Inflammatory macrophage (primary cell): ENCODE measurements at places on chromosomes 6 and 20.

DNA sequence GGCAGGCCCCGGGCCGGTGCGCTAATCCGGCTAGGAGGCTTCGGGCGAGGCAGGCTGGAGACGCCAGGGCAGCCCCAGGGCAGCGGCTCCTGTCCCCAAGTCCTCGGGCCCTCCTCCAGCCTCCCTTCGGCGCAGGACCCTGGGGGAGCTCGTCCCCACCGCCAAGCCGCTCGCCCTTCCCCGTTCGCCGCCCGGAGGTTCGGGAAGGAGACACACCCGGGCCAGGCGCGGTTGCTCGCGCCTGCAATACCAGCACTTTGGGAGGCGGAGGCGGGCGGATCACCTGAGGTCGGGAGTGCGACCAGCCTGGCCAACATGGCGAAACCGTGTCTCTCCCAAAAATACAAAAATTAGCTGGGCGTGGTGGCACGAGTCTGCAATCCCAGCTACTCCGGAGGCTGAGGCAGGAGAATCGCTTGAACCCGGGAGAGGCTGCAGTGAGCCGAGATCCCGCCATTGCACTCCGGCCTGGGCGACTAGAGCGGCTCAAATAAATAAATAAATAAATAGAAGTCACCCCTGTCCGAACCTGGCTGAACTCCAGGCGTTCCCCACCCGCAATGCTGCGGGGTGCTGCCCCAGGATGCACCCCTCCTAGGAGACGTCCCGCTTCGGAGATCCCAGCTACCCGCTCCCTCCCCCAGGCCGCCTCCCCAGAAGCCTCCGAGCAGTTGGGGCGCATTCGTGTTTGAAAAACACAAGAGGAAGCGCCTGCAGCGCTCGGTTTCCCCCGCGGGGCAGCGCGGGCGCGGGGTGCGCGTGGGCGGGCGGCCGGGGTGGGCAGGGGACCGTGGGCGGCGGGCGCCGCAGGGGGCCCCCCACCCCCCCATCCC is 27.5 kb downstream of the SERPINB9 start:
- peak; percentile 53 for DNase-seq

GRCh38 chr6:14758421-14759081 is 487.3 kb upstream of the JARID2 start:
- peak; percentile 80 for DNase-seq

DNA sequence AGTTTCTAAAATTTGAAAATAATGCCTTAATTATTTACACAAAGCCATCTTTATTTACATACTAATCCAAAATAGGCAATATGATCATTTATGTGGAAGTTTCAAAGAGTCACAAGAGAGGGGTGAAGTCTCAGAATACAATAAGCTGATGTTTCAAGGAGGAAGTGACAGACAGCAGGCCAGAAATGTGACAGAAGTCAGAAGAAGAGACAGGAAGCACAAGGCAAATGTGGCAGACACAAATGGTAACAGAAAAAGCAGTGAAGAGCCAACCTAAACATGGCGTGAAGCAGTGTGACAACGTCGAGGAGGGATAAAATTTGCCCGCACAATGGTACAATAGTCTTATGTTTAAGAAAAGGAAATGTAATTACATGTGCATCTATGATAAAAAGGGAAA is 59.8 kb downstream of the SHPRH start:
- peak; percentile 26 for DNase-seq

DNA sequence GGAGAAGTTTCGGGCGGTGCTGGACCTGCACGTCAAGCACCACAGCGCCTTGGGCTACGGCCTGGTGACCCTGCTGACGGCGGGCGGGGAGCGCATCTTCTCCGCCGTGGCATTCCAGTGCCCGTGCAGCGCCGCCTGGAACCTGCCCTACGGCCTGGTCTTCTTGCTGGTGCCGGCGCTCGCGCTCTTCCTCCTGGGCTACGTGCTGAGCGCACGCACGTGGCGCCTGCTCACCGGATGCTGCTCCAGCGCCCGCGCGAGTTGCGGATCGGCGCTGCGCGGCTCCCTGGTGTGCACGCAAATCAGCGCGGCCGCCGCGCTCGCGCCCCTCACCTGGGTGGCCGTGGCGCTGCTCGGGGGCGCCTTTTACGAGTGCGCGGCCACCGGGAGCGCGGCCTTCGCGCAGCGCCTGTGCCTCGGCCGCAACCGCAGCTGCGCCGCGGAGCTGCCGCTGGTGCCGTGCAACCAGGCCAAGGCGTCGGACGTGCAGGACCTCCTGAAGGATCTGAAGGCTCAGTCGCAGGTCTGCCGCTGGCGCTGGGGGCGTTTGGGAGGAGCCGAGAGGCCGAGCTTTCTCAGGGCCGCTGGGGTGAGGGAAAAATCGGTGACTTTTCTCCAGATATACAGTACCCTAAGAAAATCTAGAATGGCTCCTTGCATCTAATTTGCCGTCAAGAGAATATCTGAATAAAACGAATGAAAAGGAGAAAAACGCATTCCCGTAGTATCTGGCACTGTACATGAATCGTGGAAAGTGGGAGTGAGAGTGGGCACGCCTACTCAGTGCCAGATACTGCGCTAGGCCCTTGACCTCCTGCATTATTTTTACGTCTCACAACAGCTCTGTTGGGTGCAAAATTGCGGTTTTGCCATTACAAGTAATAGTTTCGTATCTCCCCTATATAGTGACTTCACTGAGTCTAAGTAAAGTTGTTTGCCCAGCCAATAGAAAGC is 1.0 kb downstream of the CALHM6 start:
- DNase-seq, result no peak

DNA sequence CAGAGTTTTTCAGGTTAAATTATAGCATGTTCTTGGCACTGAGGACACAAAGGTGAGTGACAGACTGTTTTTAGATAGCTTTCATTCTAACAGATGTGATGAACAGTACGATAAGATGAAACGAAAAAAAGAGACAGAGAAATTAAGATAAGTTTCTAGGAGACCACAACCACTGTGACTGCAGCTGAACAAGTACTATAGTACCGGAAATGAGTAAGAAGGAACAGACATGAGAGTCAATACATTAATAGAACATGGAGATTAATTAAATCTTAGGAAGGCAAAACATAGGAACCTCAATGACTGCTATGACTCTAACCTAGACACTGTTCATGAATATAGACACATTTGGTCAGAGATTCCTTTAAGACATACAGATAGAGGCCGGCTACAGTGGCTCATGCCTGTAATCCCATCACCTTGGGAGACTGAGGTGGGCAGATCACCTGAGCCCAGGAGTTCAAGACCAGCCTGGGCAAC is 40.2 kb downstream of the HBS1L start:
- no peak for DNase-seq

GRCh38 chr6:1271071-1271763 is 40.7 kb upstream of the FOXQ1 start:
- no peak for DNase-seq

GRCh38 chr6:141988954-141989705 is 143.6 kb upstream of the GJE1 start:
- DNase-seq, result peak; percentile 21

DNA sequence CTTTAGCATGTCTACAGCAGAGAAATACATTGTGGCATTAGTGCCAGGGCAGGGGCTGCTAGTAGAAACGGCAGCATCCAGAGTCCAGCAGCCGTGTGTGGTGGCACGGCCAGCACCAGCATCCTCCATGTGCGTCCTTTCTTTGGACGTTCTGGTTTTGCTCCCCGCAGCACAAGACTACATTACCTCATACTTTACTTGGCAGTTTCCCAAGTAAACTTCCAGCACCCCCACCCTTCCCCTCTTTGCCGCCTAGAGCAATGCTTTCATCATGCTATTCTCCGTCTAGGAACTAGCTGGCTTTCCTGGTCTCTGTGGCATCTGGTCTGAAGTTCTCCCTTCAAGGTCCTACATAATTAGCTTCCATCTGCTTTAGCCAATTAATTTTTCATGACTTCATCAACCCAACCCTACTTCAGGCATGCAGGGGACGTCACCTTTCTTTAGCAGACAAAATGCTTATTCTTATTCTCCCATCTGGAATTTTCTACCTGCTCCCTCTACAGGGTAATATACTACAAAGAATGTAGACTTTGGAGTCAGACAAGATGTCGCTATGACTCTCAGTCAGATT is 67.6 kb downstream of the BLOC1S5 start:
- peak; percentile 10 for DNase-seq

- DNase-seq, result no peak
Observed at GRCh38 chr6:8238773-8239683, 136.7 kb upstream of the EEF1E1 start.

GRCh38 chr6:45654673-45655072 is 276.9 kb upstream of the SUPT3H start:
- DNase-seq, result no peak

GRCh38 chr6:16819752-16820151 is 58.5 kb upstream of the ATXN1 start:
- no peak for DNase-seq

GRCh38 chr6:6494677-6495076 is 93.8 kb upstream of the LY86 start:
- peak; percentile 62 for DNase-seq

GRCh38 chr6:4378319-4378996 is 243.1 kb upstream of the ECI2 start:
- DNase-seq, result no peak

GRCh38 chr6:144289006-144289405 is 3.9 kb downstream of the UTRN start:
- no peak for DNase-seq

DNA sequence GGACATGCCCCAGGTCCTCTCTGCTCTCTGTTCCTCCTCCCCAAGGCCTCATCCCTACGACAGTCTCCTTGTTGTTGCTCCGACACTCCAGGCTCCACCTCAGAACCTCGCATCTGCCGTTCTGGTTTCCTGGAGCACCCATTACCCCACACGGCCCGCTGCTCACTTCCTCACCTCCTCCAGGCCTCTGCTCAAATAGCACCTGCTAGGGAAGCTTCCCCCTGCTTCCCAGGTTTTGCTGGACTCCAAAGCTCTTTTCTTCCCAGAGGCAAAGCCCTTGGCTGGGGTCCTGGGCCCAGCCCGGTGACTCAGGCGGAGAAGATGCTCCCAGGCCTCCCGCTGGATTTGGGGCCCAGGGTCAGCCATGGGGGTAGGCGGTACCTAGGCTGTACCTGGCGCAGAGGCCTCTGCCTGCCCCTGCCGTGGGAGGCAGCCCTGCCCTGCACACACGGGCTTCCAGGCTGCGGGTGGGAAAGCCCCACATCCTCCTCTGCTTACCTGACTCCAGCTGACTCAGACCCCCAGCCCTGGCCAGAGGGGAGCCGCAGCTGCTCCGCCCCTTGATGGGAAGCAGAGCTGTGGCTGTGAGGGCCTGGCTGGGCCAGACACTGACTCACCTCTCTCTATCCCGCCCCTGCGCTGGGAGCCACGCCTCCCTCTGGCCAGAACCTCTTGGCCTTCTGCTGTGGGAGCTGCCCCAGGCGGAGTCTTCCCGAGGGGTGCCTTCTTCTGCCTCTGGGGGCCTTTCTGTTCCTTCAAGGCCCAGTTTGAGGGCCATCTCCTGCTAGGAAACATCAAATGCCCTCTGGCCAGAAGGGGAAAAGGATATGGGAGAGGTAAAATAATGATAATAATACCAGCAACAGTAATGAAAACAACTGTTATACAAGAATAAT is 130.5 kb downstream of the CEBPB start:
- peak; percentile 68 for DNase-seq

DNA sequence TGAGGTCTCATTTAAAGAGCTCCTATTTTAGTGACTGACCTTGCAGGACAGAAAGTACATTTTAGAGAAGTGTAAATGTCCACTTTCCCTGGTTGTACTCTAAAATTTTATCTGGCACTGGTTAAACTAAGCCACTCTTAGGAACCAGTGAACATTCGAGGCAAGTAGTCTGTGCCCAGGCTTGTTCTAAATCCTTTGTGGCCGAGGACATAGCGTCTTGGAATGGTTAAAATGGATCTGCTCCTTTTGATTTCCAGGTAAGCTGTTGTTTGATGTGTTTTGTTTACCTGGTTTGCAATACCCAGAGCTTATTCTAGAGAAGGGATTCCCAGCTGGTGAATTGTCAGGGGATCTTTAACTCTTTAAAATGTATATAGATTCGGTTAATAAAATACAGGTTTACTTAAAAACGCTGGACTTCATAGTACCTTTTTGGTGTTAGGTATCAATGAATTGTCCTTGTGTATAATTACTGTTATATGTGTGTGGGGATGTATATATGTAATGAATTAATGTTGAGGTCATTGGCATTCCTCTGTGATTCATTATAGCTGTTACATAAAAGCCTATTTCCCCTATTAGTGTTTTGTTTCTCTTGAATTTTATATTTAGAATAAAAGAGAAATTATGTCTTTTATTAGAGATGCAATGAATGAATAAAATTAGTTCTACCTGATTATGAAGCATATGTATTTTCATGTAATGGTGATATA is 15.8 kb downstream of the SNX9 start:
- no peak for DNase-seq

DNA sequence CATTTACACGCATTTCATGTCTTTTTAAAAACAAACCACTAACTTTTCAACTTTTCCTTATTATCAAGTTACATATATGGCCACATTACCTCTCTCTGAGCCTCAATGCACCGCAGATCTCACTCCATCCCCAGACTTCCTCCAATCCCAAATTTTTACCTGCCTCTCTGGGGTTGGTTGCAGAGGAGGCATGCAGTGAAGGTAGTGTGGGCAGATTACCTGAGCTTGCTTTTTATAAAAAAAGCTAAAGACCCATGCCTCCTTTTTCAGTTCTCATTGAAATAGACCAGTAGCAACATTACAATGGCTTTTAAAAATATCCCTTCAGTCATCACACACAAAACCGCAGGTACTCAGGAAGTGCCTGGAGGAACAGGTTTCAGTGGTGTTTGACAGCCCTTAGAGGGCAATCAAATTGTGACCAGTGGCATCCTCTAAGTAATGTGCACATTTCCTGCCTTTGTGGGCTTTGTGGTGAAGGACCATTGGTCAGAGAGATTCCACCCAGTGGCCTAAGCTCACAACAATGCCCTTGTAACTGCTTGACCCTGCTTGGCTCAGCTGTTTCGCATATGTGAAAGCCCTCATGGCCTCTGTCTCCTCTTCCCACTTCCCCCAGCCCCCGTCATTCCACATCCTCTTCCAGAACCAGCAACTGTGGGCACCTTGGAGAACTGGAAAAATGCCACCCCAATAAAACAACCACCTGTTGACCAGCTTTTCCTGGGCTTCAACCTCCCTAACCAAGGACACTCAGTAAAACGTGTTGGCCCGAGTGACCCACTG is 30.2 kb upstream of the IL17A start:
- DNase-seq, result no peak
